Diencephalon (tissue), 1 donor: ENCODE measurements at places on chromosomes 12 and 14. TPM values are rescaled to one million over a fixed set of nuclear protein-coding genes. Genes with fewer than 3 reads are reported as not detected.

Gene E2F7
- total RNA-seq: 2.3 TPM

Gene PLCZ1
- total RNA-seq: 2.3 TPM

Gene CCND2
- total RNA-seq: 191 TPM

Gene SVOP
- 41.1 TPM for total RNA-seq

Gene CD69
- total RNA-seq: 1.2 TPM

Gene PTCSC3
- 0.69 TPM for total RNA-seq

Gene ASPG
- total RNA-seq: 0.46 TPM

Gene RHEBL1
- 1.6 TPM for total RNA-seq

Gene PRICKLE1
- 27.0 TPM for total RNA-seq

Gene WBP11
- 28.4 TPM for total RNA-seq

Gene SERPINA5
- total RNA-seq: 0.69 TPM

Gene REP15
- total RNA-seq: 1.6 TPM

Gene C1S
- 13.1 TPM for total RNA-seq

Gene SYNDIG1L
- 32.8 TPM for total RNA-seq

Gene SLC25A29
- 38.1 TPM for total RNA-seq

Gene RERG
- 9.0 TPM for total RNA-seq

Gene GPRC5D
- not detected for total RNA-seq

Gene BLOC1S1
- total RNA-seq: 27.7 TPM

Gene ACSM4
- not detected for total RNA-seq

Gene SLC7A8
- 14.8 TPM for total RNA-seq

Gene SLC17A8
- 10.1 TPM for total RNA-seq
